ENCODE measurements at places on chromosomes 13 and 19.

DNA sequence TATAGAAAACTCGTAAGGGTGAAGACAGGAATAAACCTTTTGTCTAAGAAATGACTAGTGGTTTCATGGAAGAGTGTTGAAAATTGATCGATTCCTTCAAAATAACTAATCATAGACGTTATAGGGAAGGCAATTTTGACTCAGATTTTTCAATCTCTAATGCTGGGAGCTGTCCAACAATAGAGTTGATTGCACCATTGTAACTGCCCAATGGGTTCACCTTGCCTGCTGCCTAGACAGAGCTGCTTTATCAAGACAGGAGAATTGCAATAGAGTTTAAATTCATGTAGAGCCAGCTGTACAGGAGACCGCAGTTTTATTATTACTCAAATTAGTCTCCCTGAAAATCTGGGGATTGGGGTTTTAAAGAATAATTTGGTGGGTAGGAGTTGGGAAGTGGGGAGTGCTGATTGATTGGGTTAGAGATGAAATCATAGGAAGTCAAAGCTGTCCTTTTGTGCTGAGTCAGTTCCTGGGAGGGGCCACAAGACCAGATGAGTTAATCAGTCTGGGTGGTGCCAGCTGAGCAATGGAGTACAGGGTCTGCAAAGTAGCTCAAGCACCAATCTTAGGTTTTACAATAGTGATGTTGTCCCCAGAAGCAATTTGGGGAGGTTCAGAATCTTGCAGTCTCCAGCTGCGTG, 16.8 kb upstream of the ADGRE2 start:
- DNase-seq: no peak

- no peak for DNase-seq
Observed at GRCh38 chr13:28655561-28655960, 3.4 kb upstream of the POMP start.

- no peak for DNase-seq
Observed at GRCh38 chr19:54148158-54148557, 10.6 kb downstream of the CNOT3 start.

GRCh38 chr19:7459773-7460172, 29.1 kb downstream of the PEX11G start:
- DNase-seq: no peak

- DNase-seq: no peak
Observed at GRCh38 chr13:68019901-68020300, 789.8 kb upstream of the PCDH9 start.

GRCh38 chr19:47663911-47664771, 49.1 kb upstream of the EHD2 start:
- no peak for DNase-seq

Data from stimulated activated CD8-positive, alpha-beta memory T cell treated with anti-CD3 and anti-CD28 coated beads, Interleukin-7, amount 100 ng/mL, for 1 hour (primary cell).